Panc1 (cell line): ENCODE measurements at places on chromosomes 11 and 22.

DNA sequence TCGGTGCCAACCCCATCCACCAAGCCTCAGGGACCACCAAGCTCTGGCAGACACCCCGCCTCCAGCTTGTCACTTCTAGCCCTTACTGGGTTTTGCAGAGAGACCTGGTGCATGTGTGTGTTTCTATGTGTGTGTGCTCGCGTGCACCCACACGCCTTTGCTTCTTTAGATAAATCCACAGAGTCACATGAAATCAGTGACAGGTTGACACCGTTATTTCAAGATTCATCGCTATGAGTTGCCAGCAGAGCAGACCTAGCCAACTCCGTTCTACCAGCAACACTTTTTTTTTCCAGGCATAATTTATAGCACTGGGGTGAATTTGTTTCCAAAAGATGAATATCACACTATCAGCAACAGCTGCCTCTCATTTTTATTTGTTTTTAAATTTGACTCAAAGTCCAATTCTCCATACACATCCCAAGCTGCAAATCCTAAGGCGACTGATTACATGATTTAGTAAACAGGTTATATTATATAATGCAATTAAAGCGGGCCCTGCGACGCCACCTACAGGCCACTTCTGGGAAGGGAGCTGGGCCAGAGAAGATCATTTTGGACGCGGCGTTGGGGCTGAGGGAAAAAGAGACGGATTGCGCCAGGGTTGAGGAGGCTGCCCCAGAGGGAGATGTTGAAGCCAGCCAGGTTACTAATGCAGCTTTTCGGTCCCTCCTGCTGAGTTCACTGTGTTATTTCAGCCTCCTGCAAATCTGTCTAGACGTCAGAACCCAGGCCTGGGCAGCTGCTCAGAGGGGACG, 150.5 kb downstream of the FEZ1 start:
- DNase-seq, result no peak

DNA sequence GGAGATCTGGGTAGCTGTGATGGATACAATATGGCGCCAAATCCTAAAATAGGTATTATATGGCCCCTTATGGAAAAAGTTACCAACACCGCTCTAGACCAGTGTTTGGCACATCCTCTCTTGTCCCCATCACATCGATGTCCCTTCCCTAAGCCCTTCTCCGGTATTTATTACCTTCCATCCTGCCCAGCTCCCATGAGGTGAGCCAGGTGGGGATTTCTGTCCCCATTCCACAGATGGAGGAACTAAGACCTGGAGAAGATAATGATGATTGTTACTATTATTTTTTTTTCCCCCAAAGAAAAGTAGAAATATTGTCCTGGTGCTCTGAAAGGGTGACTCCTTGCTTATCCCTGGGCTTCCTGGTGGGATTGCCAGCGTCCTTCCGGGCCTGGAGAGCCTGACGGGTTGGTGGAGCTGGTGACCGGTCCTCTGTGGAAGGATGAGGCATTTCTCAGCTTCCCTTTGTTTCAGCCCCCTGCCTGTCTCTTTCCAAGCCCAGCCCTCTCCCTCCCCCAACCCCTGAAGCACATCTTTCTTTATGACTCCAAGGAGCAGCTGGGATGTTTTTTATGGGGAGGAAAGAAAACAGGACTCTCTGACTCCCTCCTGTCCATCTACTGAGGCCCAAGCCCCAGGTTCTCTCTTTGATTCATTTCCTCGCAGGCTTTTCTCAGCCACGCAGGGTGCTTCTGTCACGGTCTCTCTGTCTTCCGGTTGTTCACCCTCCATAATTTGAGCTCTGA, 65.4 kb downstream of the TP53I11 start:
- no peak for DNase-seq

GRCh38 chr11:20535271-20535881, 64.0 kb upstream of the SLC6A5 start:
- no peak for DNase-seq

DNA sequence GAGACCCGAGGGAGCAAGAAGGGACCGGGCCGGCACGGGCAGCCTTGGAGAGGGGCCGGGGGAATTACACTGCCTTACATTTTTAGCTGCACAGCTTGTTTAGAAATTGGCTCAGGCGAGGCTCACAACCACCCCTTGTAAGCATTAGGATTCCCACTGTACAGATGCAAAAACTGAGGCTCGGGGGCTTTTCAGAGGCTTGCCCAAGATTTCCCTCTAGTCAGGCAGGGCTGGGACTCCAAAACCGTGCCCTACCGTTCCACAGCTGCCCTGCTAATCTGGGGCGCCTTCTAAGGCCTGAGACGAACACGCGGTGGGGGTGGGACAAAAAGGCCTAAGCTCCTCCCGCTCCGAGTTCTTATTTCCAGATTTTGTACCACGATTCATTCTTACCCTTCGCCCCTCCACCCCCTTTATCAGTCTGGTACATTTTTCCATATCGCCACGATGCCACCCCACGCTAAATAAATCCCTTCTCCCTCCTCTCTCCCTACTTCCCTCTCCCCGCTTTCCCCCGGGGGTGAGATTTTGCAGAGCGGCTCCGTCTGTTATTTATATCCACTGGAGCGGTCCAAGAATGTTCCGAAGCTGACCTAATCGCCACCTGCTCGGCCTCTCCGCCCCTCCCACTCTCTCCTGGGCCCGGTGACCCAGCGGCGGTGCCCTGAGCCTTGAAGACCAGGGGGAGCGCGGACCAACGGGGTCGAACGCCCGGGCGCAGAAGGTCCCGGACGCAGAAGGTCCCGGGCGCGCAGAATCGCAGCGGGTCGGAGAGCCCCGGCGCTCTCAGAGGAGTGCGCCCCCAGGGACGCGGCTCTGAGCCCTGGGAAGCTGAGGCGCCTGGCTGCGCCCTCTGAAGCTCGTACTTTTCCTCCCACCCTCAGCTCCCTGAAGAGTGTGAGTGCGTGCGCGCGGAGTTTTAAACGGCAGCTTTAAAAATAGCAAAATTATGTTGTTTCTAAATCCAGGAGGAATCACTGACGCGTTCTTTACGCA, 764 bp upstream of the PACSIN3 start:
- peak; percentile 64 for DNase-seq

- no peak for DNase-seq
Measured at GRCh38 chr11:44025727-44026126, 22.1 kb upstream of the ACCSL start.

GRCh38 chr11:121435551-121436511, 16.3 kb upstream of the SORL1 start:
- no peak for DNase-seq

- no peak for DNase-seq
Measured at GRCh38 chr11:132022733-132023478, 652.5 kb downstream of the NTM start.

GRCh38 chr22:44862981-44863860, 110.8 kb downstream of the ARHGAP8 start:
- no peak for DNase-seq

- no peak for DNase-seq
Measured at GRCh38 chr22:19062943-19063308, 59.3 kb downstream of the DGCR2 start.

GRCh38 chr11:36008584-36008983, 64.7 kb downstream of the LDLRAD3 start:
- no peak for DNase-seq

DNA sequence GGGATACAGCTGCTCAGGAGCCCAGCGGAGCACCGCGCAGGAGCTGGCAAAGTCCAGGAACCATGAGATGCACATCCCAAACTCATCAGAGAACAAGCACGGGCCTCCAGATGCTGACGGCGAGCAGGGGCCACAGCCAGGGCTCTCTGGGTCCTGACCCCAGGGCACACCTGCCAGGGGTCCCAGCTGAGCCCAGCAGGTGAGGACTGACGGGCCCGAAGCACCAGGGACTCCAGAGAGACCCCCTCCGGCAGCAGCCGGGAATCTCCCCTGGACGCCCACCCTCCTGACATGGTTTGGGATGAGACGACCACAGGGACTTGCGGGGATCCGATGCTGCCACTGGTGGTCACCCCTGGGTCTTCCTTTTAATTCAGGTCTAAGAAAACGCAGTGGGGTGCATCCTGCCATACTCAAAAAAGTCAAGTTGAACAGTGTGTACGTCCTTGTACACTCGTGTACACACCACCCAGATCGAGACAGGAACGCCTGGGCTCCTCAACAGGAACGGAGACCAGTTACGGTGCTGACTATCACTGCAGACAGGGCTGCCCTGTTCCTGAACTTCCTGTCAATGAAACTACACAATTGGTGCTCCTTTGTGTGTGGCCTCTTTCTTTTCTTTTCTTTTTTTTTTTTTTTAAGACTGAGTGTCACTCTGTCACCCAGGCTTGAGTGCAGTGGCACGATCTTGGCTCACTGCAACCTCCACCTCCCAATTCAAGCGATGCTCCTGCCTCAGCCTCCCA, 21.9 kb downstream of the TTLL8 start:
- DNase-seq, result no peak

DNA sequence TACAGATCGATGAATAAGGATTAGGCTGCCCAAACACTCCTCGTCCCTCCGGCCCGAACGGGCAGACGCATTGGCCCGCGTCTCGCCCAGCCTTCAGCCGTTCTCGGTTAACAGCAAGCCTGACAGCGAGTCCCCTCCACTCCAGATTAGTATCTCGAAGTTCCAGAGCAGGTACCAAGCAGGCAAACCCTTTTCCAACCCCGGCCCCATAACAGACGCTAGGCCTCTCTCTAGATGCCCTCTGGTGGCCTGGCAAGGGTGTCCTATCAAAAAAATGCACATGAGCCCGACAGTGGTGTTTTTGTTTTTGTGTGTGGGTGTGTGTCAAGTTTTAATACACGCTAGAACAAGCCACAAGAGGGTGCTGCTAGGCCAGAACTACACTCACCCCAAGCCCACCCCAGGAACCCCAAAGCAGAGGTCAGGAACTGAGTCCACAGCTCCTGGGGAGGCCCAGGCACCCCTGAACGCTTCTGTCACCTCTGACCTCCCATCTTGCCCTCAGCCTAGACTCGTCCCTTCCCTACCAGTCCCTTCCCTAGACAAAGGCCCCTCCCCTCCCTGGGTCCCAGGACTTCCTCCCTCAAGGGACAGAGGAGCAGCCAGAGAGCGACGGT, 658 bp upstream of the ARFGAP2 start:
- DNase-seq, result no peak

GRCh38 chr11:2668876-2669275, 30.9 kb downstream of the KCNQ1OT1 start:
- no peak for DNase-seq

GRCh38 chr11:4491878-4492606, 9.6 kb downstream of the OR52K1 start:
- DNase-seq, result no peak

DNA sequence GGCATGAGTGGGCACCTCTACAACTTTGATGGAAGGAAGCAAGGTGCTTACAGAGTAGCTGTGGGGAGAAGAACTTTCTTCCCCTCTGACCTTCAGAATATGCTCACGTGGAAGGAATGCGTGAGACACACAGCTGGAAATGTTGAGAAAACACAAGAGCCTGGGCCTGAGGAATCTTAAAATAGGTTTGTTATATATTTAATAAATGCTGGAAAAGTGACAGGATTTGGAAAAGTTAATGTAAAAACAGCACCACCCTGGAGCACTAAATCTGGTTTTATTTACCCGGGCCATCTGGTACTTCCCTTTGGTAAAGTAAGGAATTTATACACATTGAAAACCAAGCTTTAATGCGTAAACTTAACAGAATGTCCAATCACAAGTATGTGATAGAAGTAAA, 14.0 kb upstream of the AMPD3 start:
- no peak for DNase-seq

DNA sequence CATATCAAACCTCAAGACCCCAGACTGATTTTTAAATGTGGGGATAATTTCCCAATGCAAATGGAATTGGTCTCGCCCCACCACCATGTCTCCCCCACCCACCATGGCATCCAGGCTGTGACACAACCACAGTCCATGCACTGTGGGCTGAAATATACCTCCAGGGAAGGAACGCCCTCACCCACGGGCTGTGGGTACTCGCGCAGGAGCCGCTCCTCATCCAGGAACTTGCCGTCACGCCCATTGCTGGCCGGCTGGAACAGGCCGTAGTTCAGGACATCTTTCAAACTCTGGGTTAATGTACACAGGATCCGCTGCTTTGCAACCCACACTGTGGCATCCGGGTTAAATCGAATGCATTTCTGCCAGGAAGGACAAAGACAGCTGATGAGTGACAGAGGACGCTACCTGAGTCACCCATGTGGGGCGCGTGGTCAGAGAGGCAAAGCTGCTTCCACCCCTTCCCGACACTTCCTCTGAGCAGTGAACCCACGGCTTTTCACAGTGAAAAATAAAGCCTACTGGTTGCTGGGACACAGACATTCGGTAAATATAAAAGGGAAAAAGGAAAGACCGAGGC, 133.6 kb downstream of the SHANK2 start:
- no peak for DNase-seq

DNA sequence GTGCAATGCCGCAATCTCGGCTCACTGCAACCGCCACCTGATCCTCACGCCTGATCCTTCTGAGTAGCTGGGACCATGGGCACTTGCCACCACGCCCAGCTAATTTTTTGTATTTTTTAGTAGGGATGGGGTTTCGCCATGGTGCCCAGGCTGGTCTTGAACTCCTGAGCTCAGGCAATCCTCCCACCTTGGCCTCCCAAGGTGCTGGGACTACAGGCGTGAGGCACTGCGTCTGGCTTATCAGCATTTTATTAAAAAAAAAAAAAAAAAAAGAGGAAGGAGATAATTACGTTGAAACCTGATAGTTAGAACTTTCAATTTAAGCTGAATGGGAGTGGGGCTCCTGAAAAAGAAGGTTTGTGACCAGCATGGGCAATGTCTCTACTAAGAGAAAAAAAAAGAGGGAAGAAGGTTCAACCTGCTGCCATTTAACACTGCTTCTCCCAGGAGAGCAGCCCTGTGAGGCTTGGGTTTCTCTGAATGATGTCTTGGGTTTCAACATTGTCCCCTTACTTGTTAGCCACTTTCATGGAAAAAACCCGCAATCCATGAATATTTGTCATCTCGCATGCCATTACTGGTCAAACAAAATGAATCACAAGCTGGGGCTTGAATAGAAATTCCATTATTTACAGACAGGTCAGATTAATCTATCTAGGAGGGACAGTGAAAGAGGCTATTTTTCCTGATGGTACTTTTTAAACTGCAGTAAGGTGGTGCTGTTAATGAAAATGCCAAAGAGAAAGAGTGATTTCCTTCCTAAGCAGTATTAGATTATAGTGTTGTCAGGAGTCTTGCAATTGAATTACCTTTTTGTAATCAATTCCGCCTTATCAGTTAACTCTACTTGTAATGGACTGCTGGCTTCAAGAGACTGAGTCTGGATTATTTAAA, 72.5 kb downstream of the PACS1 start:
- DNase-seq, result no peak

DNA sequence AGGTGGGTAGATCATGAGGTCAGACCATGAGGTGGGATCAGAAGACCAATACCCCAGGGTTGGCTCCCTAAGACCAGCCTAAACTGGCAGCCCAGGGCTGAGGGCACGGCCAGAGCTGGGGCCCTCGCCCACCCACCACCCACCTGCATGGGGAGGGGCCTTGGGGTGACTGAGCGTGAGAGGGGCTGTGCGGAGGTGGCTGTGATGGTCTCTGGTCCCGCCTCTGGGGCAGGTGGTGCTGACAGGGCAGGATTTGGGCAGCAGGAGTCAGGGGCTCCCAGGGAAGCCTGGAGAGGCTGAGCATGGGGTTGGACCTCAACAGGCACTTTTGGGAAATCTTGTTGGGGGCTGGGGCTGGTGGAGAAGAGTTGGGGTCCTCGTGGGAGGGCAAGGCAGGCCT, 39.8 kb upstream of the MUC5AC start:
- DNase-seq, result no peak
